ENCODE measurements at places on chromosomes 2 and 18.

- no peak for DNase-seq
These were observed 5.6 kb downstream of the CHST10 start for GRCh38 chr2:100411841-100412292.

DNA sequence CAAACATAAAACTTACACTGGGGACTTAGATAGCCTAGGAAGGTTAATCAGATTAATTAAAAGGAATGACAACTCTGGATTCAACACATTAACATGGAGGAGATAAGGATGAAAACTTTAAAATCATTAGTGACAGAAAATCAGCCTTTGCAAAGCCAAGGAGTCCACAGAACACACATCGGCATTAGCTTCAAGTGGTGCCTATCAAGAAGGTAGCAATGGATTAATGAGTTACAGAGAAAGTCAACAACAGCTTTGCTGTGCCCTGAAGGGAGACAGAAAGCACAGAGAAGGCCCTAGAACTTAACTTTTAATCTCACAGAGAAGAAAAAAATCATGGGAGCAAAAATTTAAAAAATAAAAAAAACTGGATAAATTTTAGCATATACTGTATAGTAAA, 88.6 kb downstream of the KCNH7 start:
- DNase-seq: no peak

DNA sequence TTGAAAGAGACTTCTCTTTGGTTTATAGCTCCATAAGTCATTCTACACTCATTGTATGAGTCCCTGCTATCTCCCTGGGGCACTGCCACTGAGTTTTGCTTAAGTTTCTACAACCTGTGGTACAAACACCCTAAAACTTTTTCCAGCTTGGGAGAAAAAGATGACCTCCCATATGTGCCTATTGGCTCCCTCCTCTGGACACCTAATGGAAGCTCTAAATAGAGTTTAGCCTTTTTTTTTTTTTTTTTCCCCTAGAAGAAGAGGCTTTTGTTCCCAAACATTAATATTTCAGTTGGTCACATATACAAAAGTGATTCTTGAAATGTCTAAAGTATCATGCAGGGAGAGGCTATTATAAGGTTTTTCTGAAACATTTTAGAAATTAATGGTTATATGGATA, 547.2 kb upstream of the TMEFF2 start:
- DNase-seq: no peak

DNA sequence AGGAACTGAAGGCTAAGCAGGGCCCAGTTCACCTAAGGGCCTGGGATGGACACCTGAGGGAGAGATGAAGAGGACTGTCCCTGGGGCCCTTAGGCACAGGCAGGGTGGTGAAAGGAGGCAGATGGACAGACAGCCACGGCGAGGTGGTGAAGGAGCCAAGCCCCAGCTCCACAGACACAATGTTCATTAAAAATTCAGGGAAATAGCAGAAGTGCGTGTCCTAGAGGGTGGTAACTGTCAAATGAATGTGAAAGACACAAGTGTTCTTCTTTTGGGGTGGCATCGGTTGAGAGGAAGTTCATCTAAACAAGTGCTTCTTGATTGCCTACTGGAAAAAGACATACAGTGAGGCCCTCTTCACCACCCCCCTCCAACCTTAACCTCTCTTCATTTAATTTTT, 76.2 kb upstream of the SIX2 start:
- DNase-seq: no peak

GRCh38 chr18:33034212-33034611, 261.4 kb upstream of the KLHL14 start:
- DNase-seq: no peak

GRCh38 chr2:156511122-156511521, 74.9 kb downstream of the GPD2 start:
- DNase-seq: no peak

DNA sequence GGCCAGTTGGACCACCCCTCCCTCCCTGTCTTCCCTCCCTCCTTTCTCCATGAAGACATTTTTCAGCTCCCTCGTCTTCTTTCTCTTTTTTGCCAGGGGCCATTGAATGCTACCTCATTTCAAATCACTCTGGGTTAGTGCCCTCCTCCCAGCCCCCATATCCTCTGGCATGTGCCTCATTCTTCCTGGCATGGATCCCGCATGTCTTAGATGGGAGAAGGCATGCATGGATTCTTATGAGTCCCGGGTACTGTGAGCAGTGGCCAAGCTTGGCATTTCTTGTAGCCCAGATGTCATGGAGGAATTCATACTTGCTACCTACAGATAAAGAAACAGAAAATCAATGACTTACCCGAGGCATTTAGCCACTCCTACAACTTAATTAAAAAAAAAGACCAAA, 9.0 kb upstream of the HAAO start:
- no peak for DNase-seq

- no peak for DNase-seq
These were observed 21.3 kb downstream of the WDSUB1 start for GRCh38 chr2:159265171-159265576.

DNA sequence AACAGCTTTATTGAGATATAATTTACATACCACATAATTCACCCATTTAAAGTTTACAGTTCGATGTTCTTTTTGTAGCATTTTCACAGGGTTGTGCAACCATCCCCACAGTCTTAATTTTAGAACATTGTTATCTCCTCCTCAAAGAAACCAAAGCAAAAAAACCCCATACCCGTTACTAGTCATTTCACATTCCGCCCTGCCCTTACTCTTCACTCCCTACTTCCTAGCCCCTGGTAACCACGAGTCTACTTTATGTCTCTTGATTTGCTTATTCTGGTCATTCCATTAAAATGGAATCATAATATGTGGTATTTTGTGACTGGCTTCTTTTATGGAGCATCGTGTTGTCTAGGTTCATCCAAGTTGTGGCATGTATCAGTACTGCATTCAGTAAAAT, 137.7 kb downstream of the TANC1 start:
- no peak for DNase-seq

GRCh38 chr2:123717636-123718334, 307.3 kb upstream of the CNTNAP5 start:
- DNase-seq: no peak

DNA sequence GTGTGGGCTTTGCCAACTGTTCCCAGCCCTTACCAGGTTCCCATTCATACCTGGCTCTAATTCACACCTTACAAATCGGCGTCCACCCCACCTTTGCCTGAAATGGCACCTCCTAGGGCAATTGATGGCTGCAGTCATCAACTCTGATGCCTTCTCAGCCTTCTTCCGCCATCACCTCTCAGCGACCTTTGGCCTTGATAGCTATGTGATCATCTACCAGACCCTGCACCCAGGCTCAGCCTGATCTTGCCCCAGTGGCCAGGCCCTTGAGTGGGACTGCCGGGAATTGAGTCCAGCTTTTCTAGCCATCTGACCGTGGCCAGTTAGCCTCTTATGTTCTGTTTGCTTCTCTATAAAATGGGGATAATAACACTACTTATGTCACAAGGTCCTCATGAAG, 32.5 kb downstream of the PSD4 start:
- DNase-seq: no peak

- no peak for DNase-seq
These were observed 31.0 kb upstream of the NCKAP5 start for GRCh38 chr2:133599211-133599803.

Measured in GM19239 (cell line).